ENCODE measurements at places on chromosomes 16 and 17.

GRCh38 chr17:58401287-58401686 lies 16.0 kb downstream of the RNF43 start:
- no peak for DNase-seq

DNA sequence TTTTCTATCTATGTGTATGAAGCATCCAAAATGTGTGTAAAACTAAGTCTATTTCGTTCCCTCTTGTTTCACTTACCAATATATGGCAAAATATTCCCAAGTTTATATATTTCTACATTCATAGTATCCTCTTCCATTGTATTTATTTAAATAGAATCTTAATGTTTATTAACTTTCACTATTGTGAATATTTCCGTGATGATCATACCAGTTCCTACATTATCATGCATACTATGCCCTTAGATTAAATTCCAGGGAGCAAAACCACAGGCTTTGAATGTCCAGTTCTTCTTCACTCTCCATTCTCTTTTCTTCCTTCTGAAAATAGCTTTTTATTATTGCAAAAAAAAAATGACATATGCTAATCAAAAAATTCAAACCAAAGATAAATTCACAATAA lies 4.0 kb downstream of the MAP2K6 start:
- DNase-seq, result no peak

DNA sequence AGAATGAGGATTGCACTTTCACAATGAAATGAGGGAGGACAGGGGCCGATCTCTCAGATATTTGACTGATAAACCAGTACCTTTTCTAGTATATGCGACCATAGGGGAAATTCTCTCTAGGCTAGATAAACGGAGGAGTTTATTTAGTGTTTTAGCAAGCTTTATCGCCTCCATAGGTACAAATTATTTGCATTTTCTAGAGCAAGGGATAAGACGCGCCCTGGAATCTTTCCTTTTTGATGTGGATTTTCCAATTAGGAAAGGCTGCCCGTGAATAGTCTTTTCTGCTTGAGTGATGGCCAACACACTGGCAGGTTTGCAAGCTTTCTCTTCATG lies 351 bp upstream of the GDPD1 start:
- no peak for DNase-seq

- DNase-seq, result no peak
Observed at GRCh38 chr17:66625311-66625767, 209.6 kb upstream of the CACNG5 start.

DNA sequence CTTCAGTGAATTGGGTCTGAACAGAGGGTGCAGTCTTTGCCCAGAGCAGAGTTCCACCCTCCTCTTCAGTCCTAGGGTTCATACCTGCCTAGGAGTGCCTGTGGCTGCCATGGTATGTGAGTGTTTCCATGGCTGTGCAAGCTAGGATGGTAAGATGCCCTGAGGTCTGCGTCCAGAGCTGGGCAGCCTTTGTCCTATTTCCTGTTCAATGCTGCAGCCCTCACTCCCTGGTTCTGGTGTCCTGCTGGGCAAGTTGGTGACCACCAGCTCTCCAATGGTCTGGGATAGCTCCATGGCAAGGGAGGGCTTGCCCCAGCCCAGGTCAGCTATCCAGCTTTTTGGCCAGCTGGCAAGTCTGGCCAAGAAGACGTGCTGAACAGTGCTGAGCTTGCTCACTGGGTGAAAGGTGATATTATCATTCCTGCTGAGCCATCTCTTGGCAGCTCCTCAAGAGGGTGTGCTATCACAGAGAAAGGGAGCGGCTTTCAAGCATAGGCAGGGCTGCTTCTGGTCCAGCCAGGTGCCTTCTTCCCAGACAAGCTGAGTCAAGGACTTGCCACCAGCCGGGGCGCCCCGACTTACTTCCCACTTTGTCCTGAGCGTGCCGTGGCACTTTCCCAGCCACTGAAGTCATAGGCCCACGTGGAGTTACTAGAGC lies 13.0 kb upstream of the NFATC3 start:
- no peak for DNase-seq

- no peak for DNase-seq
Observed at GRCh38 chr16:80899809-80900592, 95.6 kb upstream of the CDYL2 start.

- no peak for DNase-seq
Observed at GRCh38 chr16:53775821-53776431, 72.0 kb downstream of the FTO start.

DNA sequence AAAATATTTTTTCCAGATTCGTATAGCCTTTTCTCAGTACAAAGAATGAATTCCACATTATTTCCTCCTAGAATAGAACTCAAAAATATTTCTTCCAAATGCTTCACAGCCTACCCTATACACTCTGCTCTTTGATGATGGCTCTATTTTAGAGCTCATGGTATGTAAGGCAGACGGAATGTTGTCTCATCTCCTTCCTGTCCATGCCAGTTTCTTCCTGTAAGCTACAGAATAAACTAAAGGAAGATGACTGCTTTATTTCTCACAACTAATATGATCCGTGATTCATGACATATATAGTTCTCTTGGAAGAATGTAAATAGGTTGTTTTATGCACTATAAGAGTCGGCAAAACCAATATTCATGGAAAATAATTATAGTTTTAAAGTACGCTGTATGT lies 723.1 kb downstream of the CDH11 start:
- no peak for DNase-seq

DNA sequence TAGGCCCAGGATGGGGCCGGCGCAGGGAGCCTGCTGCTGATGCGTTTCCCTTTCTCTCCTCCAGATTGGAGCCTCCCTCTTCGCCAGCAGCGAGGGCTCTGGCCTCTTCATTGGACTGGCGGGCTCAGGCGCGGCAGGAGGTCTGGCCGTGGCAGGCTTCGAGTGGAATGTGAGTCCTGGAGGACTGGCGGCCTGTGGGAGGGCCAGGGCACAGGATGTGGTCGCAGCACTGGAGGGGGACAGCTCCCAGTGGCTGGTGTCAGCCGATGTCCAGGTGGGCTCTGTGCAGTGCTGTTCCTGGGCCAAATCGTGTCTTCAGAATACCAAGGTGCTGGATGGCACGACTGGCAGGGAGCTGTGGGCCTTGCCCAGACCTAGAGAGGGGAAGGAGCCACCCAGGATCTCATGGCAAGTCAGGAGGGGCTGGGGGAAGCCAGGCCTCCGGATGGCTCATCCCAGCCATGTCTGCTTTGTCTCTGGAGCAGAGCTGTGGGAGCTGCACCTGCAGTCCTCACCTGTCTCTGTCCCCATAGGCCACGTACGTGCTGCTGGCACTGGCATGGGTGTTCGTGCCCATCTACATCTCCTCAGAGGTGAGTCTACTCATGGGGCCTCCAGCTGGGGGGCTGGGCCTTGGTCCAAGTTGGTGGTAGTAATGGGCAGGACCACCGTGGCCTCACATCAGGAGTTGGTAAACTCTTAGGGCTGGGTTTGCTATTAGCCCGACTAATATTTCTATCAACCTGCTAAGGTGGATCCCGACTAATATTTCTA lies 7.3 kb downstream of the SLC5A10 start:
- no peak for DNase-seq

GRCh38 chr17:65514082-65514481 lies 47.4 kb downstream of the AXIN2 start:
- no peak for DNase-seq

GRCh38 chr16:59878999-59879398 lies 1144.9 kb upstream of the GOT2 start:
- DNase-seq, result no peak

- no peak for DNase-seq
Observed at GRCh38 chr16:66660422-66661209, 35.9 kb downstream of the CMTM4 start.

DNA sequence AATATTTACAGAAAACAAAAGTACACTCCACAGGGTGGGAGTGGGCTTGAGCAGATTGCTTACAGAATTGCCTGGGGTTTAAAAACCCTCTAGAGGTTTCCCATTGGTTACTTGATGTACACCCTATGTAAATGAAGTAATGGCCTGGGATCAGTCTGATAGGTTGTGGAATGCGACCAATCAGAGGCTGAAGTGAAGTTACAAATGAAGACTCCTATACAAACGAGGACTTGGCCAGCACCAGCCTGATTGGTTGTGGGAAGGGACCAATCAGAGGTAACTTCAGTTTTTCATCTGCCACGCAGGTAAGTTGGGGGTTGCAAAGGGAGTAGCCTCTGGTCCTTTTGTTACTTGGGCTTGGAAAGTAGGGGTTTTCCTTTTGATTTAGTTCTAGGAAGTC lies 8.8 kb downstream of the EEF2K start:
- DNase-seq, result no peak

DNA sequence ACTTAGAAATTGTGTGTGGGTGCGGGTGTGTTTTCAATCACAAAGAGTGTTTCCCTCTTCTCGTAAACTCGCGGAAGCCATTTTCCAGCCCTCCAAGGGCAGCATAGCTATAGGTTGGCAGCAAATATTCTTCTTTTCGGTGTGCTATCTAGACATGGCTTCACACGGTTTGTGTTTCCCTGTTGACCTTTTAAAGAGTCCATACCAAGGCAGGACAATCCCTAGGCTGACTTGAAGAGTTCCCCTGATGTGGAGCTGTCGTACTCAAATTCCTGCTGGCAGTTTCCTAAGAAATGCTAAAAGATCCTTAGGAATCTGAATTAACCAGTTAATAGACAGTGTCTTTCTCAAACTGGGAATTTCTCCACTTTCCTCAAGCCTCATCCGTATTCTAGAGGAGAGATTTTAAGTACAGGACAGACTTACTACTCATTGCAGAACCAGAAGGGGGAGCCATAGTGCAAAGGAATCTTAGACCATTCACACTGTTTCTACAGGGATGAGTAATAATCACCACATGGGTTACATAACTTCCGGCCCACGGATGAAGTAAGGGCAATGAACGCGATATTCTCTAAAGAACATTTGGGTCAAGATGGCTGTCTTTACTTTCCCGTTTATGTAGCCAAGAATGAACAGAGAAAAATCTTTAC lies 288.6 kb upstream of the ELAC2 start:
- no peak for DNase-seq

- peak; percentile 31 for DNase-seq
Observed at GRCh38 chr16:66523861-66524354, 26.0 kb downstream of the TK2 start.

GRCh38 chr17:48605991-48606891 lies 1.5 kb upstream of the HOXB6 start:
- no peak for DNase-seq

GRCh38 chr16:19555938-19556771 lies 652 bp downstream of the VPS35L start:
- peak; percentile 4 for DNase-seq

GRCh38 chr16:59330019-59330670 lies 596.0 kb upstream of the GOT2 start:
- no peak for DNase-seq

DNA sequence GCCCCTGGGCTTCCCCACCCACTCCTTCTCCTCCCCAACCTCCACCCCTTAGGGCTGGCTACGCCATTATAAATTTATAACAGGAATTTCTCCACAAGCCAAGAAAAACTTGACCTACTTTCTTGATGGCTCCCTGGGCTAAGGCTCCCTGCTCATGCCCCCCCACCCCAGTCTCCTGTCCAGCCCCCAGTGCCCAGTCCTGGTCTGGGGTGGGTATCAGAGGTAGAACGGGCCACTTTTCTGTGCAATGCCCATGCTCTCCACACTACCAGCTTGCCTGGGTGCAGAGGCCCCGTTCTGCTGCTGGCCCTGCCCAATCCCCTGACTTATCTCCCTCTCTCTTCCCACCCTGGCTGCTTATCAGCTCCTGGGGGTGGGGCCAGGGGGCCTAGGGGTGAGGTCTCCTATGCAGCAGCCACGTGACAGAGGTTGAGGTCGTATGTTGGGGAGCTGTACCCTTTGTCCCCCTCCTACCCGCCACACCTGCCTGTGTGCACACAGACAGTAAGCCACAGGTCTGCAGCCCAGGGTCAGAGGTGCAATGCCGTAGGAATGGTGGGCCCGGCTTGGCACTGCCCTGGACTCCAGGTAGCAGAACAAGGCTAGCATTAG lies 10.1 kb downstream of the THRA start:
- no peak for DNase-seq

DNA sequence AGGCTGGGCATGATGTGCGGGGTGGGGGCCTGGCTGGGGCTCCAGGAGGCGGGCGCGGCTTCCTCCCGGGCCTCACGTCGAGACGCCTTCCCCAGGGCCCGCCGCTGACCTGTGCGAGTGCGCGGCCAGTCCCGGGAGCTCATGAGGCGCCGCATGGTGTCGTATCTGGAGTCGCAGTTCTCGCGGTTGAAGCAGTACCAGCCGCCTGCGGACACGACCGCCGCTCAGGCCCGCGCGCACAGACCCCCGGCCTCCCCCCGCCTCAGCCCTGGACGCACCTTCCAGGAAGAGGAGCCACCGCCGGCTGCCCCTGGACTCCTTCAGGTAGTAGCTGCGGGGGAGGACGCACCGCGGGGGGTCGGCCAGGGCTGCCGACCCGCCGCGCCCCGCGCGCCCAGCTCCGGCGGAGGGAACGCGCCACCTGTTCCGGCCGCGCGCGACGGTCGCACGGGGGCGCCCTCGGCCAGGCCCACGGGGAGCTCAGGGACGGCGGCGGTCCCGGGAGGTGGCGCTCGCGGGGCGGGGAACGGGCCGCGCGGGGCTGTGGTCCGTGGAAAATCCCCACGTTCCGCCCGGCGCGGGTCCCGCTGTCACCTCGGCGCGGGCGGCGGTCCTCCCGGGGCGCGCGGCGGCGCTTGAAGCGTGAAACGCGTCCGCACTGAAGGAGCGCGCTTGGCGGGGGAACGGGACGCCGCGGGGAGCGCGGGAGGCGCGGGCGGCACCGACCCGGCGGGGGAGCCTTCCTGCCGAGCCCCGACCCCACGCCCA lies 1.4 kb downstream of the NOTUM start:
- no peak for DNase-seq

DNA sequence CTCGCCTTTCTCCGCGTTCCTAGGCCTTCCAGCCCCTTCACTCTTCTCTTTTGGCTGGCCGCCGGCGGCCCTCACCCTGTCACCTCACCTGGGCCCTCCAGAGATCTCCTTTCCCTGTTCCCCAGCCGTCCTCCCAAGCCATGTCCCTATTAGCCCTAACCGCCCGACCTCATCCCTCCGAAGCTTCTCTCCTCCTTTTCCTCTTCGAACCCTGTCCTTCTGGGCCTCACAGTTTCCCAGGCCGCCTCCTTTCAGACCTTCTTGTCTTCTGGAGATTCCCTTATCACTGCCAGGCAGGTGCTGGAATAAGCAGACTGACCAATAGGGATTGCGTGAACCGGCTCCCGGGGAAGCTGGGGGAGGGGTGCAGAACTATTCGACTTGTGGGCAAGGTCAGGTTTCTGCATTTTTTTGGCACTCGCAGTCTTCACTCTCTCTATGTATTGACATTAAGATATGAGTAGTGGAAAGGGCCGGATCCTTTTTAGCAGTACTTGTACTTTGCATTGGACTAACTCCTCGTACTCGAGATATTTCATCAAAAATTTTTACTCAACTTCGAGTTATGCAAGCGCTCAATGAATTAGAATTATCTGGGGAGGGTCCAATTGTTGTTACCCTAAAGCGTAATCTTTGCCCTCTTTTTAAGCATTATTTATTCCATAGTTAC lies 690 bp downstream of the RHOT1 start:
- peak; percentile 14 for DNase-seq

GRCh38 chr16:65950211-65950610 lies 416.3 kb upstream of the CDH5 start:
- DNase-seq, result no peak

DNA sequence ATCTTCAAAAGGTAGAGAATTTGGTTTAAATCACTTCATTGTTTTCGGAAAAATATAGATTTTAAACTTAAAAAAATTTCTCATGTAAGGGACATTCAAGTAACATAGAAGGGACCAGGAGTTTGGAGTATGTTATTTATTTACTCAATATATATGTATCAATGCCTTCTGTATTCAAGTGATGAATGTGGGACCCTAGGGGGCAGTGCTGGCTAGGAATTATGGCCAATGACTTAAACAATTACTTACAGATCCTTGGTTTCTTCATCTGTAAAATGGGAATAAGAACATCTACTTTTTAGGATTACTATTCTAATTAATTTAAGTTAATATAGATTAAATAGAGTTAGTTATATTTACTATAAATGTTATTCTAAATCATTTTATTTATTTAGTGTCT lies 886.3 kb upstream of the RBFOX1 start:
- no peak for DNase-seq

Measured in NK-92 treated with Interleukin-12 subunit alpha and Interleukin-12 subunit beta, amount 100 ng/mL, for 24 hours (cell line).